ENCODE measurements at places on chromosomes 13 and 19.
A peak's percentile ranks its signal among the peaks of the same experiment; 100 is the strongest.

DNA sequence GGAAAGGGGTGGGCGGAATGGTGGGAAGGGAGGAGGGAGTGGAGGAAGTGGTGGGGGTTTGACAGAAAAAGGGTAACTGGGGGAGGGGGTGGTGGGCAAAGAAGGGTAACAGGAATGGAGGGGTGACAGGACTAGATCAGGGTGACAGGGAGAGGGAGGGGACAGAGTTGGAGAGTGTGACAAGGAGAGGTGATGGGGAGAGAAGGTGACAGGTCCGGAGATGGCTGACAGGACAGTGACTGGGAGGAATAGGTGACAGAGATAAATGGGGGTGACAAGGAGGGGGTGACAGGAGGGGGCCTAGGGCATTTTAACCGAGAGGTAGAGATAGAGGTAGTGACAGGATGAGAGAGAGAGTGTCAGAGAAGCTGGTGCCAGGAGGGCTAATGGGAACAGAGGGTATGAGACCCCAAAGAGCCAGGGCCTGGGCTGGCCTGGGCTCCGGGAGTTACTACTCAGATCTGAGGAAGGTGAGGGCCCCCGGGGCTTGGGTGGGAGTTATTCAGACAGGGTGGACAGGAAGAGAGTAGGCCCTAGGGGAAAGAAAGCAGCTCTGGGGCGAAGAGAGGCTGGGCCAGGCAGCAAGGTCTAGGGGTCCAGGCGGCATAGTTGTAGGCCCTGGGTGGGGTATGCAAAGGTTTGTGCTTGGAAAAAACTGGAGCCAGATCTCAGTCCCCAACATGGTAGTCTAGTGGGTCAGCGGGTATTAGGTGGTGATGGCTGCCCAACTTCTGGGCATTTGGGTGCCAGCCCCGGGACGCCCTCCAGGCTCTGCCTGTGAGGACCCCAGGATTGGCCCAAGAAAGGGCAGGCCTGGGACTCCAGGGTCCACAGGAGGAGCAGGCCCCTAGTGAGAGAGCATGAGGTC lies 660 bp downstream of the CIC start:
- DNase-seq, result no peak

DNA sequence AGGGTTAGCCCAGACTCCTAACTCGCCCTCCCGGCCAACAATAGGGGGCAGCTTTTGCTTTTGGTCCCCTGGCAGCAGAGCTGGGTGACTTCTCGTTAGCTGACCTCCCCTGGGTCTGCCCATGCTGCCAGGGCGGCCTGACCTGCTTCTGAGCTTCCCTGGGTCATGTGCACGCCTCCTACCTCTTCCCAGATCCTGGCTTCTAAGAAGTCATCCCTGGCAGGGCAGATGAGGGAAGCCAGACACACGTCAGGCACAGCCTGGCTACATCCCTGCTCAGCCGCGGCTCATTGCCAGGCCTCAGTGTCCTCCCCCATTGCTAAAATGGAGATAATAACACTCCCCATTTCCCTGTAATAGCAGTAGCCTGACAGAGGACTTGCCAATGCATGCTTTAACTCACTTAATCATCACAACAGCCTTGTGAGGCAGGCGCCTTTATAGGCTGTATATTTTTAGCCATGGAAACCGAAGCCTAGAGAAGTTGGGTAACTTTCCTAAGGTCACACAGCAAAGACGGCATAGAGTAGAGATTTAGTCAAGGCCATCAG lies 2.1 kb downstream of the KCNK6 start:
- DNase-seq, result no peak

DNA sequence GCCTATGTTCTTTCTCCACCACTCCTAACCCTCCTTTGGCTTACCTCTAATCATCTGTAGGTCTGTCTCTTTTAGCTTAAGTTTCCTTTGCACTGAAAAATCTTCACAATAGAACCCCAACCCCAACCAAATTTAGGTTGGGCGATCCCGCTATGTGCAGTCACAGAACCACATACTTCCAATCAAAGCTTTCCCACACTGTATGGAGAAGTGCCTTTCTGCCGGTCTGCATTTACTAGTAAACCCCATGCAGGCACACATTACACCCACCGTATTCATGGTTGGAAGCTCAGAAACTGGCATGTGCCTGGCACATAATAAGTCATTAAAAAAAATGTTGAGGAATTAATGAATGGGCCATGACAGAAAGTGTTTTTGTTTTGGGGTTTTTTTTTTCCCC lies 158.4 kb downstream of the KLF12 start:
- no peak for DNase-seq

GRCh38 chr19:4503132-4503824 lies 15.0 kb downstream of the PLIN4 start:
- DNase-seq, result no peak

- DNase-seq, result no peak
These were observed 85.6 kb downstream of the GNG7 start for GRCh38 chr19:2616741-2617392.

DNA sequence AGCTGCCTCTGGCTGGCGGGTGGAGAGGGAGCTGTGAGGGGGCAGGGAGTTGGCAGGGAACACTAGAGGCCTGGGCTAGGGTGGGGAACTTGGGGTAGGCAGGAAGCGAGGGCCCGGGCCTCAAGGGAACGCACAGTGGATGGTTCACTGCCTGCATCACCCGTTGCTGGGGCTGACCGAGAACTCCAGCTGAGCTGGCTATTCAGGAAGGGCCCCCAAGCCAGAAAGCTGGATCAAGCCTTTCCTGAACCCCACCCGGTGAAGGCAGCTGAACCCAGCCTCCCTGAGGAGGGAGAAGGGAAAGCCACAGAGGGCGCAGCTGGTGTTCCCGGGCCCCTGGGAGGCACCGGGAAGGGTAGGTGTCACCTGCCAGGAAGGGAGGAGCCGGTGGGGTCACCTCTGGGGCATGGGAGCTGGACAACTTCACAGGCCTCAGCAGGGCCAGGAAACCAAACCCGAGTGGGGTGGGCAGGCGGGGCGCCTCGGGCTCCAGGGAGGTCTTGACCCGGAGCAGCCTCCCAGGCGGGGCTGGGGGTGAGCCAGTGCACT lies 13.9 kb downstream of the PALM start:
- DNase-seq, result no peak

DNA sequence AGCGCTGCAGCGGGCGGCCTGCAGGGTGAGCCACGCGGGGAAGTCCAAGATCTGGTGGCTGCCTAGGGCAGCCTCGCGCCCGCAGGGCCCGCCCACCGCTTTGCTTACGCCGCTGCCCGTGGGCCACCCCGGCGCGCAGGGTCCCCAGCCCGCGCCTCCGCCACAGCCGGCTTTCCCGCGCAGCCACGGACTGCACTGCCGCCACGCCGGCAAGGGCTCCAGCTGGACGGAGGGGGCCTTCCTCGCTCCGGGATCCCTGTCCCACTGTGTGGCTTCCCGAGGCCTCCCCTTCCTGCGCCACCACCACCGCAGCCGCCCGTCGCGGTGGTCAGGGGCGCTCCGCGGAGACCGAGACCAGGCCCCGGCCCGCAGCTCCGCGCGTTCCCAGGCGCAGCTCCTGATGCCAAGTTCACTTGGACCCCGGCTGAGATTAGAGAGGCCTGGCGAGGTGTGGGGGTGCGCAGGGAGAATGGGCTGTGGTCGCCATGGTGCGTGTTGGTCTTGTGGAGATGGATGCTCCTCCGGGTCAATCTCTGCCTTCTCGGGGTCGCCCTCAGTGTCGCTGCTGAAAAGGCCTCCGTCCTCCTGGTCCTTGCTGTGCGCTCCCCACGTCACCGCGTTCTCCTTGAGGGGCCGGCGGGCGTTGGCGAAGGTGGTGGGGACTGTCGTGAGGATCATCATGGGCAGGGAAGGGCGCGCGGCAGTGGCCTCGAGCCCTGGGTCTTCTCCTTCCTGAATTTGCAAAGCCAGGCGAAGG lies 17.9 kb upstream of the RNF17 start:
- no peak for DNase-seq

GRCh38 chr13:66559093-66559492 lies 671.0 kb downstream of the PCDH9 start:
- DNase-seq, result no peak

- DNase-seq, result no peak
These were observed 45.3 kb downstream of the KLF2 start for GRCh38 chr19:16369664-16370576.

DNA sequence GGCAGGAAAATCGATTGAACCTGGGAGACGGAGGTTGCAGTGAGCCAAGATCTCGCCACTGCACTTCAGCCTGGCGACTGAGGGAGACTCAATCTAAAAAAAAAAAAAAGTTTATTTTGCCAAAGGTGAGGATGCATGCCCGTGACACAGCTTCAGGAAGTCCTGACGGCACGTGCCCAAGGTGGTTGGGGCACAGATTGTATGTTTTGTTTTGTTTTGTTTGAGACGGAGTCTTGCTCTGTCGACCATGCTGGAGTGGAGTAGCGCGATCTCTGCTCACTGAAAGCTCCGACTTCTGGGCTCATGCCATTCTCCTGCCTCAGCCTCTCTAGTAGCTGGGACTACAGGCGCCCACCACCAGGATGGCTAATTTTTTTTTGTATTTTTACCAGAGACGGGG lies 3.3 kb upstream of the ZNF552 start:
- DNase-seq, result no peak

DNA sequence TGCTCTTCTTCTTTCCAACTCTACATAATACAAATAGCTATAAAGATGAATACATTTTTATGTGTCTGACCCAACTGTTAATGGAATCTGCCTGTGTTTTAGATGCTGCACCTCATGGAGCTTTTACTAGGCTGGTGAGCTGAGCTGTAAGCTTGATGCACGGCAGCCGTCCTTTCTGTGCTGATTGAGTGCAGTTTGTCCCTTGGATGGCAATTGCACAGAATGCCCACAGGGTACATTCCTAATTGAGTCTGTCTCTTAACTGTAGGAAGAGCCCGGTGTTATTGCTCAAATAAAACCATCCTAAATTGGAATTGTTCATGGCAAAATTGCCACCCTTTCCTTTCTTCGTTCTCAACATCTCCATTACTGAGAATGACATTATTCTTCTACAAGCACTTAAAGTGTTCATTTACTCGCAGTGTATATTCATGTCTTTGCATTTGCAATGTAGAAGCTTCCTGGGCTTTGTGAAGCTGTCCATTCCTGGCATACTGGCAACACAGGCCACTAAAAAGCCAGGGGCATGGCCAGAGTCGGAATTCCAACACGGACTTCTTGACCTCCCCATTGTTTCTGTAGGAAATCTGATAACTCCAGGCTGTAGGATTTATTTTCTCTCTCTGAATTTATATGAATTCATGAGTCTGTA lies 85.8 kb downstream of the SLC10A2 start:
- DNase-seq, result no peak

DNA sequence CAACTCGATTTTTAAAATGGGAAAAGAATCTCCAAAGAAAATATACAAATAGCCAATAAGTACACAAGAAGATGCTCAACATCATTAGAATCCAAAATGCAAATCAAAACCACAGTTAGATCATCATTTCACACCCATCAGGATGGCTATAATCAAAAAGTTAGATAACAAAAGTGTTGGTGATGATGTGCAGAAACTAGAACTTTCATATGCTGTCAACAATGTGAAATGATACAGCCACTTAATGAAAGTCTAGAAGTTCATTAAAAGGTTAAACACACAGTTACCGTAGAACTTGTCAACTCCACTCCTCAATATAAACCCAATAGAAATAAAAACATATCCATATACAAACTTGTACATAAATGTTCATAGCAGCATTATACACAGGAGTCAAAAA lies 11.8 kb downstream of the ZC3H13 start:
- DNase-seq, result no peak

DNA sequence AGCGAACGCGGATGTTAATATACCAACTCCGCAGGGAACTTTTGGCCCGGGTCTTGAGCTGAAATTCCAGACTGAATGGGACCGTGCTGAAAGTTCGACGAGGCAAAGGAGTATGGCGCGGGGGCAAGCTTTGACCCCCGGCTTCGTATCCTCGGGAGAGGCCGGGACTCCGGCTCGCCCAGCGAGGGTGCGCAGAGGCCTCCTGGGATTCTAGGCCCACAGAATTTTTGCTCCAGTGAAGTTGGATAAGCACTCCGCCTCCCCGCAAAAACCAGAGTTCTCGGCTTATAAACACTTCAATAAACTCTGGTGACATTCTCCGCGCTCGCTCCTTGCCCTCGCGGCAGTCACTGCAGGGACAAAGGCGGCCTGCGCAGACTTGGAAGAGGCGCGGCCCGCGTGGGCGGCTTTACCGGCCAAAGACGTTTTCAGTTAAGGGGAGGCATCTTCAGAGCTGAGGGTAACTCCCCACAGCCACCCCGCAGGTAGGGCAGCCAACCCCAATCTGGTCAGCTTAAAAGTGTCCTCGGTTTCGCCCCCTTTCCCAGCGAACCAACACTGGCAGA lies 112.6 kb downstream of the KCNRG start:
- DNase-seq, result peak; percentile 27

DNA sequence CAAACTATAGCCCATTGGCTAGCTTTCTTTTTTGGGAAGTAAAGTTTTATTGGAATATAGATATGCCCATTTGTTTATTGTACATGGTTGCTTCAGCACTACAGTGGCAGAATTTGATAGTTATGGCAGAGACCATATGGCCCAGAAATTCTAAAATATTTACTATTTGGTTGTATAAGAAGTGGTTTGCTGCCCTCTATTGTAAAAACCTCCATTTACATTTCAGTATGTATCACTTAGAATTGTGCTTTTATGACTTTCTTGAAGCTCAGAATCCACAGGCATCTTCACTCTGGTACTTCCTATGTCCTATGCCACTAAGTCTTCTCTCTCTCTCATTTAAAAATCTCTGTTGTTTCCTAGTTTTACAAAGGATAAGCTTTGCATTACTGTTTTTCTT lies 37.7 kb downstream of the DLEU7 start:
- DNase-seq, result no peak

DNA sequence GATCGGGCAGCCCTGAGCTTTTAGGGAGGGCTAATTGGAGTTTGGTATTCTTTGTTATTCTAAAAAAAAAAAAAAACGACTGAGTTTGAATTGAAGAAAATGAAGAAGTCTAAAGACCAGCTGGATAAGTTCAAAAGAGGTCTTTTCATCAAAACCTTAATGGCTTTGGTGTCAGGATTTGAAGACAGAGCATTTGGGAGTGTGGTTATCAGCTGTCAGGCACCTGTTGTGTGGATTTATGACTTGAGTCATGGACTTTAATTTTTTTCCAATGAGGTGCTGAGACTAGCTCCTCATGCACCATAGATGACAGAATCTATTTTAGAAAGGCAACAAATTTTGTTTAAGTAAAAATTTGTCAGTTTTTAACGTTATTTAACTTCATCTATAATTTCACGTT lies 72.5 kb downstream of the FREM2 start:
- DNase-seq, result no peak

GRCh38 chr13:50650592-50651504 lies 192.6 kb downstream of the DLEU7 start:
- peak; percentile 69 for DNase-seq

- no peak for DNase-seq
These were observed 9.5 kb upstream of the LILRB4 start for GRCh38 chr19:54653181-54653809.

GRCh38 chr19:45529420-45529785 lies 22.1 kb downstream of the VASP start:
- no peak for DNase-seq

GRCh38 chr19:11373166-11373884 lies 1.1 kb upstream of the SWSAP1 start:
- no peak for DNase-seq

Measured in left renal cortex interstitium (tissue), 4 donors.